NCI-H1105 (cell line): ENCODE measurements at places on chromosomes 1 and 21.

GRCh38 chr1:221913351-221913892 is 171.5 kb upstream of the DUSP10 start:
- no peak for DNase-seq

DNA sequence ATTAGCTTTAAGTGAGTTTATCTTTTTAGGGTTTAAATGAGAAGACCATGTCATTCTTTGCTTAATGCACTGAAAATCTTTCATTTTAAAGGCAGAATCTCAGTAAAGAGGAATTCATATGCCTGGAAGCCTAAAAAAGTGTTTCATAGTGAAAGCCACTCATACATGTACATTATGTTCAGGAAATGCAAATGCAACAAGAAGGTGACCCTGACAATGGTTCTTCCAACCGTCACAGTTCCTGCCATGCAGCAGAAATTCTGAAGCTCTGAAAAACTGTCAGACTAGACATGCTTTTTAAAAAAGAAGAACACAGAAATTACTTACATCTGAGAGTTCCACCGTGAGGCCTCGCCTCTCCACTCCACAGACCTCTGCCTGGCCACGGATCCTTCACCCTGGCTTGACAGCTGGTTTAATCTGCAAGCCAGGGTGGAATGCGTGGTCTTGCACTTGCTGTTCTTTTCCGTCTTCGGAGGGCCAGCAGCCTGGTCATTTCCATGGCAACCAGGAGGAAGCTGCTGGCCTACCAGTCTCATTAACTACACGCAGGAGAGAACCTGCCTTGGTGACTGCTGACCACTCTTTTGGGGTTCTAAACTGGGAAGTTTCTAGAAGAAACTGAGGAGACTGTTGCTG is 41.8 kb upstream of the PAXBP1 start:
- DNase-seq = no peak

- DNase-seq = no peak
Measured at GRCh38 chr1:157509546-157510232, 42.6 kb downstream of the FCRL5 start.

DNA sequence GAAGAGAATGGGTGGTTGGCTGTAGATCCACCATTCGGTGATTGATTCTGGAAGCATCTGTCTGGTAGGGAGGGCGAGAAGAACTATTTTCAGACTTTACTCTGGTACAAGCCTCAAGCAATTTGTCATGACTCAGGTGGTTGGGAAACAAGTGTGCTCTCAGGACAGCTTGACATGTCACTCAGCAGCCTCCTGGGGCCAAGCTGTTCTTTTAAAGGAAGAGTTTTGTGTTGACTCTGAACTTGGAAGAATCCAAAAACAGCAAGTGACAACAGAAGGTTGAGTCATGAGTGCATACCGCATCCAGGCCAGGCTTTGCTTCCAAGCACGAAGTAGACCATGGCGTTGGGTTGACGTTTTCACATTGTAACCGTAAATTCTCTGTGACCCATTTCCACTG is 65.9 kb downstream of the CLIC6 start:
- DNase-seq = no peak

DNA sequence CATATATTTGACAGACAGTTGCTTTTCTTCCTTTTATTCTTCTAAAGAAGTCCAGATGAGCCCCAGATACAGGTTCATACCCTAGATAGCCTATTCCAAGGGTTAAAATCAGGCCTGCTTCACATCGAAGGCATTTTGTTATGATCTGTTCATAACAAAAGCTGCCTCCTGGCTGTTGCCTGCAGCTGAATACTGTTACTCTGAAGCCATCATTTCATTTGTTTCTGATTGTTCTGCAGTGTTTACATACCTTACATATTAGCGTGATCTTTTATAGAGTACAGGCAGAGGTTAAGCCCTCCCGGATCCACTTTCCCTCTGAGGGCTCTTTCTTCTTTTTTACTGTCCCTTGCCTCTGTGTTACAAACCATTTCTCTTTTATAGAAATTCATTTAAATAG is 219.0 kb upstream of the HOOK1 start:
- DNase-seq = no peak

GRCh38 chr1:24047110-24047477 is 64.8 kb downstream of the MYOM3 start:
- DNase-seq = no peak

DNA sequence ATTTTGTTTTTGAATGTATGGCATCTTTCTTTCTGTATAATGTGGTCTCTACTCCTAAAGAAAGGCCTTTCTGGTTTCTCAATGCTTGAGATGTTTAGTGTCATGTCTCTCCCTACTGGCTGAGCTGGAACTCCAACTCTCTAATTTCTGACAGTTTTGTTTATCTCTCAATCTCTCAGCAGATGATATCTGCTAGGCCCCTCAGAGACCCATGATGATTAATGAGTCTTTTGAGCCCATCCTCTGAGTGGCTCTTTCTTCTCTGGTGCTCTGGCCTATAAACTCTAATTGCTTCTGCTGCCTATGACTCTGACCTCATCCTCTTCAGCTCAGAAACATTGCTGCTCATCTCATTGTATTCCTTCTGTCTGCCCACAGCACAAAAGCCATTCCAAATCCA is 46.6 kb downstream of the CRB1 start:
- DNase-seq = no peak

DNA sequence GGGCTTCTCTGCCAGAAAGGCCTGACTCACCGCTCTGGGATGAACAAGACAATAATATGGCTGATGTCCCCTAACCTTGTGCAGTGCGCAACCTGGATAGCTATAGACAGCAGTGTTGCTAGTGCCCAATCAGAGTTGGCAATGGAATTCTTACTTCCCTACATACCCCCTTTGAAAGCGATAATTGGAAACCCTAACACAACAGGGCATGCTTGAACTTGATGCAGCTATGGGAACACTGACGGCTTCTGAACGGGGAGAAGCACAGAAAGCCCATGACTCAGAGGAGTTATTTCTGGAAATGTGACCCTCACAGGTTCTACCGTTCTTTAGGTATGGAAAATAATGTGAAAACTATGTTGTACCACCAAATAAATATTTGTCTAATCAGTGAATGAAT is 200.6 kb downstream of the TRABD2B start:
- DNase-seq = no peak
